ENCODE measurements at places on chromosomes 6 and 20.

DNA sequence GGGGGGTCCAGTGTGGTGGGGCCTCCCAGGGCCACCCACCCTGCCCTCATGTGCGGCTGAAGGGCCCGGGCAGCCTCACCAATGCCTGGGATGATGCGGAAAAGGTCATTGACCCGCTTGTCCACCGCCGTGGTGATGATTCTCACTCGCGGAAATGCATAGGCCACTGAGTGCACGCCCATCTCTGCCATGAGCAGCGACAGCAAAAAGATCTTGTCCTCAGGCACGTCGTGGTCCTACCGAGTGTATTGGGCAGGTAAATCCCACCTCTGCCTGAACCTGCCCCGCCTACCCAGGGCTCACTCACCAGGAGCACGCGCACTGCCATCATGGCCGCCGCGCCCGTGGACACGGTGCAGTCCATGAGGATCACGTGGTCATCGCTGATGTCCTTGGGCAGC lies 16.1 kb downstream of the UCKL1 start:
- DNase-seq: no peak

- DNase-seq: no peak
Measured at GRCh38 chr6:3363296-3364025, 93.4 kb downstream of the SLC22A23 start.

GRCh38 chr6:168666170-168666569 lies 225.2 kb downstream of the SMOC2 start:
- DNase-seq: no peak

DNA sequence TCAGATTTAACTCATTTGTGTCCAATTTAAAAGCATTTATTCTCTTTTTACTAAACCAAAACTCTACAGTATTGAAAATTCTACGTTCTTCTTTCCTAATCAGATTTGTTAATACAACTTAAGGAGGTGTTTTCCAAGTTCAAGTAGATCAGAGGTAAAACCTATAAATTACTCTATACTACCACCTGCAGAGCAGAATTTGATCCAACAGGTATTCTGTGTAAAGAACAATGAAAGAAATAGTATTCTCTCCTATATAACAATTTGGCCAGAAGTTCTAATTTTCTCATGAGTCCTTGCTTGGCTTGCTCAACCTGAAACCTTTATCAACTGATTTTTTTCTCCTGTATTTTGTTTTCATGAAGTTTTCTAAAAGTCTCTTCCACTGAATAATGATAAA lies 28.5 kb upstream of the DST start:
- DNase-seq: no peak

DNA sequence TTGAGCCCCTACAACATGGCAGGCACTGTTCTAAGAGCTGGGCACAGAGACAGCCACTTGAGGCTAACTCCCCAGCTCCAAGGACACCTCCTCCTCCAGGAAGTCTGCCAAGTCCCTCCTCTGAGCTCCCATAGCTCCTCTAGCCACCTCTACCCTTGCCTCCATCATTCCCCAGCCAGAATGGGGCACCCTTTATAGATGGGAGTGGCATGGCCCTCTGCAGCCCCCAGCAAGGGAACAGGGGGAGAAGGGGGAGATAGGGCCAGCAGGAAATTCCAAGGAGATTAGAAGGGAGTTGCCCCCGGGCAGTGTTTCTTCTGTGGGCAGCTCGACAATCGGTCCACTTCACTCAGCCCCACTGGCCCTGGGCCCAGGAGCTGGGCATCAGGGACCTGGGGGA lies 19.7 kb upstream of the TLDC2 start:
- DNase-seq: no peak

DNA sequence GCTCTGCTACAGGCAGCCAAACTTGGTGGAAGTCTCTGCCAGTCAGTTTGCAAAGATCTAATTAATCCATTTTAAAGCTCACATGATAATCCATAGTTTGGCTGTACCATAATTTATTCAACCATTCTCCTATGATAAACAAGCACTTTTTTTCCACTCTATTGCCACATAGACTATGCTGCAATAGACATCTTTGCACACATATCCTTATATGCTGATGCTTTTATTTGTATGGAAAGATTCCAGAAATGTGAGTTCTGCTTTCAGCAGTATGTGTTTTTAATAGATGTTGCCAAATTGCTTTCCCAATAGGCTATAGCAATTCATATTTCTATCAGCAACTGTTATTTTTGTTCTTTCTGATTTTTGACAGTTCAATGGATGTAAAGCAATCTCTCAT lies 628.0 kb downstream of the KIF16B start:
- no peak for DNase-seq

DNA sequence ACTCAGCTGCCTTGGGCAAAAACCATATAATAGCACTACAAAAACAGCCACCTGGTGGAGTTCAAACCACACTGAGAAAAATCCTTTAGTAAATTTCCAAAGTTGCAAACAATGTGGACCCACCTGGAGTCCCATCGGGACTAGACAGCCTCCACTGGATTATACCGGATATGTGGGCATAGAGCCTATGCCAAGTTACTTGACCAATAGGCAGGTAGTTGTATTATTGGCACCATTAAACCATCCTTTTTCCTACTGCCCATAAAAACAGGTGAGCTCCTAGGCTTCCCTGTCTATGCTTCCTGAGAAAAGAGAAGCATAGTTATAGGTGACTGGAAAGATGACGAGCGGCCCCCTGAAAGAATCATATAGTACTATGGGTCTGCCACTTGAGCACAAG lies 51.7 kb upstream of the ADGRF4 start:
- DNase-seq: no peak

- DNase-seq: no peak
Measured at GRCh38 chr20:38834868-38835267, 29.4 kb downstream of the PPP1R16B start.

DNA sequence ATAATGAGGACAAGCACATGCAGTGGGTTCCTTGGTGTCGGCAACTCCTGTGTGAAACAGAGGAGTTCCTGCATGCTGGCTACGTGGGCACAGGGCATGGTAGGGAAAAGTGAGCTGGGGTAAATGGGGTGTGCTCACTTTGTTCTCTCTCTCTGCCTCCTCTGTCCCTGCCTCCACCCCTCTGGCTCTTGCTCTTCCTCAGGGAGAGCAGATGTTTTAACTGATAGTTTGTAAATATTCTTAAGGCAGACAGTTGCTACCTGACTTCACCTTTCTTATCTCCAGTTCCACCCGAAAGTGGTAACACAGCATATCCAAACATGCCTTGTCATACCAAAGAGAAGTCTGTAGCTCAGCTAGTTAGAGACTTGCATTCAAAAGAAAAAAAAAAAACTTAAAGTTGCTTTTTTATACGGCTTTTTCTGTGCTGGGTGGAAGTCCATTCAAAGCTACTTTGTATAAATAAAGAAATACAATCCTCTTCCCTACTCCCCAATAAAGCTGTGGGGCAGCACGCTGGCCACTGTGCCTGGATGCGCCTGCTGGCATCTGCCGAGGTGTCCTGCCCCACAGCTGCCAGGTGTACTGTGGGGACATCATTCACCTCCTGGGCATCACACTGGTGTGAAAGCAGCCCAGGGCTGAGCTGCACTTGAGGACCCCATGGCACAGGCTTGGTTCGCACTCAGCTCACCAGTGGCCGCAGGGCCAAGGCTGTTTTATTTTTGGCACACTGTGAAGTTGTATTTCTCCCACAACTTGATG lies 93.6 kb downstream of the FOXC1 start:
- DNase-seq: no peak

DNA sequence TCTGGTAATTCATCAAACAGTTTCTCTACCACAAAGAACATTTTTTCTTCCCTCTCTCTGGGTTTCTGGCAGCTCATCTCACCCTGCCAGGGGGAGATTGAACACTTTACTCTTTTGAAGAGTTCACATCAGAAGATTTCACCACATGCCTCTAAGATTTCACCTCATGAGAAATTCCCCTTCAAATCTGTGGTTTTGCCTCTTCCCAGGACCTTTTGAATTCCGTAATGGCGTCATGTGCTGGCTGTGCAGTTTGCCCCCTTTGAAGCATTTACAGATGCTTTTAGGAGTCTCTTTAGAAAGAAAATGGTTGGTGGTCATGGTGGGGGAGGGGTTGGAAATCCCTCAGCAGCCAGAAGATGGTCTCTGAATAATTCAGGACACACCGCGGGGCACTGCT lies 486.1 kb downstream of the QKI start:
- no peak for DNase-seq

GRCh38 chr6:142152746-142153145 lies 5.7 kb downstream of the VTA1 start:
- DNase-seq: no peak

DNA sequence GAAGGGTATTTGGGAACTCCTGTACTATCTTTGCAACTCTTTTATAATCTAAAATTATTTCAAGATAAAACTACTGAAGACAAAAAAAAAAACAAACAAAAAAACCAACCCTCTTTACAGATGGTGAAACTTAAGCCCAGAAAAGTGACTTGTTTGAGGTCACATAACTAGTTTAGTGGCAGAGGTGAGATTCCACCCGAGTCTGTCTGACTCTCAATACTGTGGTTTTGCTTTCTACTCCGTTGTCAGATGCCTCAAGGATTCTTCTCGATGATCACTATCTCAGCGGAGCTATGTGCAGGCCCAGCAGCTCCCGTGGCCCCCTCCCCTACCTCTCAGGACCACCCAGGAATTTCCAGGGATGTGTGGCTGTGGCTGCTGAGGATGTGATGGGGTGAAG lies 36.1 kb upstream of the KCNB1 start:
- DNase-seq: no peak

- no peak for DNase-seq
Measured at GRCh38 chr6:95408111-95408510, 169.2 kb upstream of the MANEA start.

- peak; percentile 44 for DNase-seq
Measured at GRCh38 chr6:2976571-2977085, 5.3 kb upstream of the SERPINB6 start.

GRCh38 chr6:108598305-108598863 lies 37.7 kb downstream of the FOXO3 start:
- no peak for DNase-seq

GRCh38 chr6:157203312-157203744 lies 120.0 kb downstream of the TMEM242 start:
- DNase-seq: no peak

DNA sequence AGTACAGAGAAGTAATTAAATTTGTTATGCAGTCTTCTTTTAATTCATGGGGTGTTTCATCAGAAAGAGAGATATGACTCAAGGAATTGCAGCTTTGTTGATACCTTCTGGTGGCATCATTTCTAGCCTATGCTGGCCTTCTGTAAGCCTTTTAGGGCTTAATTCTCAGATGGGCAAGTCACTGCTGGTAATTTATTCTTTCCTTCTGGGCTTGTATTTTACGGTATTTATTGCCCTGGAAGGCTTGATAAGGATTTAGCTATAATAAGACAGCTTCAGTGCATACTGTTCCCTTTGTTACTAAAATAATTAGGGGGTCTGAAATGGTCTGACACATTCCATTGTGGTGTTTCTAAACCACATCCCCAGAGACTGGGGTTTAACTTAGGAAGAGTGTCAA lies 57.9 kb upstream of the EMILIN3 start:
- DNase-seq: no peak

GRCh38 chr20:59645271-59645670 lies 40.9 kb downstream of the PHACTR3 start:
- no peak for DNase-seq

All from H54 (cell line).